NCI-H1092 treated with DMSO at 0.1 percent for 48 hours (cell line): ENCODE measurements at places on chromosomes 16 and 17.

DNA sequence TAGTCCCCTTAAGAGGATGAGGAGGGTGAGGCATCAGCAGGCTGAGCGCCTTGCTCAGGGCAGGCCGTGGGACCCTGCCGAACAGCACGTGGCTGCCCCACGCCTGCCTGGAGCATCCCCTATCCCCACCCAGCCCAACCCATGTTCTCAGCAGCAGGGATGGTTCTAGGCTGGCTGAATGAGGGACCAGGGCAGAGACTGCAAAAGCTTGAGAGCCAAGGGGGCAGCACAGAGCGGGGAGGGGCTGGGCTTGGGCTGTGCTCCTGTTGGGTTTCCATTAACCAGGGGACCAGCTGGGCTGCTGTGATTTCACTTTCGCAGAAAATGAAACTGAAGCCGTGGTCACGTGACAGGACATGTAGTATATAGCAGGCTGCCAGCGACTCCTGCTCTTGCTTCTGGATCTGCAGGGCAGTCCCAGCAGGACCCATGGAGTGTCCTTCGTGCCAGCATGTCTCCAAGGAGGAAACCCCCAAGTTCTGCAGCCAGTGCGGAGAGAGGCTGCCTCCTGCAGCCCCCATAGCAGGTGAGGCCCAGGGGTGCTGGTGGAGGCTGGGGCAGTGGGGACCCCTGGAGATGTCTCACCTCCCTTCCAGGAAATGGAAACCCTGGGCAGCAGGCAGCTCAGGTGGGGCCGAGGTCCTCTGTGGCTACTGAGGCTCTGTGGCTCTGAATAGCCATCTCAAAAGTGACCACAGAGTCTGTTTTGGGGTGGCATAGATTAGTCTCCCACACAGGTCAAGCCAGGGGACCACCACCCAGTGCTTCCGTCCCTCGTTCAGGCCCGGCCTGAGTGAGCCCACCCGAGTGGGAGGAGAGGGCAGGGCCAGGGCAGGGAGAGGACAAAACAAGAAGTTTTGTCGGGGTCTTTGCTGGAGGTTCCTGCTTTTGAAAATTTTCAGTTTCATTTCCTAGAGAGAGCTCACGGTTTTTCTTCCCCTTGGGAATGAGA lies 2.9 kb downstream of the RNF213 start:
- DNase-seq, result peak; percentile 10

DNA sequence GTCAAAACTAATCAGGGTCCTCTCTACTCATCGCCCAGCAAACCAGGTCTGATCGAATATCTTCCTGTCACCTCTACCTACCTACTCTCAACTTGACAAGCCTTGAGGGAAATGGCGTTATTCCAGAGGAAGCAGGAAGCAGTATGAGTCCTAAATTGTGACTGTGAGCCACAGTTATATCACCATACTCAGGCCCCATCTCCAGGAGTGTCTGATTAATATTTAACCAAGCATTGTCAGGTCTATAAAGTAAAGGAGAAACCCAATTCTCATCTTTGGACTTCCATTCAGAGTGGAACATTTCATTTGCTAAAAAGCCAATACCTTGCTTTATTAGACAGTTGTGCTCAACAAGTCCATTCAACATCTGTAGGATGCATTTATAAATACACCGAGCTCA lies 17.8 kb upstream of the CLEC3A start:
- DNase-seq, result no peak

GRCh38 chr16:56549744-56550385 lies 15.0 kb upstream of the MT4 start:
- DNase-seq, result no peak

- DNase-seq, result no peak
These were observed 14.6 kb downstream of the COG4 start for GRCh38 chr16:70508752-70509151.

- DNase-seq, result no peak
These were observed at the start of gene CENPX for GRCh38 chr17:82022310-82022980. CENPX (minus strand) TSS chr17:82022878; CDS start chr17:82022861, 17 bp downstream.

- DNase-seq, result no peak
These were observed 204.7 kb upstream of the HSBP1 start for GRCh38 chr16:83602761-83603722.

- DNase-seq, result no peak
These were observed 59.7 kb upstream of the DHX40 start for GRCh38 chr17:59505610-59506276.

- no peak for DNase-seq
These were observed 3.5 kb downstream of the PDILT start for GRCh38 chr16:20401066-20401465.

DNA sequence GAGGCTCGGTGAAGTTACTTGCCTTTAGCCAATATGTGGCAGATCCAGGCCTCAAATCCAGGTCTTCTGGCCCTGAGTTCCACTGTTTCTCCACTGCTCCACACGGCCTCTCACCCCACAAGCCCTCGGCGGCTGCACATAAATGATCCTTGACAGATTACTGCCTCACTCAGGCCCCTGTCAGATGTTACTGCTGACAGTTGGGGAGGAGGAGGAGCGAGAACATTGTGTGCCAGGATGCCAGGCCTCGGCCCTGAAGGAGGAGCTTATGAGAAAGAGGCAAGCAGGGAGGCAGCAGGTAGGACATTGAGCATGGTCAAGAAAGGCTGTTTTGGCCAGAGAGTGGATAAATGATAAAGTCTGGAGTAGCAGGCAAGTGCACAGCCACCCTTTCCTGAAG lies 88.6 kb downstream of the RAB11FIP4 start:
- DNase-seq, result no peak

GRCh38 chr16:66741950-66742808 lies 9.2 kb downstream of the DYNC1LI2 start:
- DNase-seq, result no peak

- no peak for DNase-seq
These were observed 26.7 kb upstream of the JPT2 start for GRCh38 chr16:1651094-1651973.

- no peak for DNase-seq
These were observed 1.2 kb downstream of the BRIP1 start for GRCh38 chr17:61862105-61862574.

- no peak for DNase-seq
These were observed 1.3 kb upstream of the MPG start for GRCh38 chr16:76535-77272.

GRCh38 chr17:2693561-2694380 lies 17.8 kb downstream of the CLUH start:
- DNase-seq, result no peak

DNA sequence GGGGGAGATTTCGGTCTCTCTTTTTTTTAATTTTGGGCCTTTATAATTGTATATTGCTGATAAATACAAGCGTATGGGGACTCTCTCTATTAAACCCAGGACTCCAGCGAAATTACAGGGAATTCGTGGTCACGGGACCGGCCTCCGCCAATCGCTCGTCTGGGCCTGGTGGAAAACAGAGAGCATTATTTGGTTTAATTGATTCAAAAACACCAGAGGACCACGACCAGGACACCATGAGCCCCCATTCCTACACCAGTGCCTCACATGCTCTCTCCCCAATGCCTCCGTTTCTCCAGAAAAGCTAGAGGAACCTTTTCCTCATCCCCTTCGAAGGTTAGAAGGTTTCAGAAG lies at the start of gene HOXB2:
Gene HOXB2, minus strand, starts transcription at position 88 of the 354 bp plus-strand sequence. CDS start 198 bp downstream, outside the sequence.
- DNase-seq, result no peak

- DNase-seq, result peak; percentile 34
These were observed 21.9 kb downstream of the AIPL1 start for GRCh38 chr17:6413065-6413464.

- DNase-seq, result no peak
These were observed 167.1 kb upstream of the ZFHX3 start for GRCh38 chr16:73214825-73215677.

DNA sequence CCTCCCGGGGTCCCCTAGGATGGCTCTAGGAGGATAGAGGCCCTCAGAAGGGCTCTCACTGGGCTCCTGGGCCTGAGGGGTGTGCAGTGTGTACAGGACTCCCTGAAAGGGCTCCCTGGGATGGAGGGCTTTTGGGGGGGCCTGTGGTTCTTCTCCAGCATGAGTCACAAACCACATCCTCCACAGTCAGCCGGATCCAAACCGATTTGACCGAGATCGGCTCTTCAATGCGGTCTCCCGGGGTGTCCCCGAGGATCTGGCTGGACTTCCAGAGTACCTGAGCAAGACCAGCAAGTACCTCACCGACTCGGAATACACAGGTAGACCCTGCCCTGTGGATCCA lies 4.5 kb downstream of the TRPV2 start:
- DNase-seq, result no peak

- no peak for DNase-seq
These were observed 3.6 kb upstream of the XAF1 start for GRCh38 chr17:6752068-6752909.

DNA sequence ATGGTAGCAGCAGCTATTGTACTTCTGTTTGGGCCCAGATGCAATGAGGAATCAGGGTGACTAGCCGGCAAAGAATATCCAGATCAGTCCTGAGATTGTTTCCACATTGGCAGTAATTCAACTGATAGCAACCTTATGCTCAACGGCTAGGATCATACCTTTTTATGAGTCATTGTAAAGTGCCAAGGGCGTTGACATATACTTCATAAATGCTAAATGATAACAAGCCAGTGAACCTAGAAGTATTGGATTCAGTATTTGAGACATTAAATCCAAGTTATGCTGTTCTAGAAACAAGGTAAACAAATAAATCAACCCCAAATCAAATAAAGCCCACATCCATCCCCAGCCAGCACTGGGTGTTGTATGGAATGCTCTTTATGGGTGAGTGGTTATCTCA lies 207.1 kb upstream of the ZFHX3 start:
- peak; percentile 80 for DNase-seq

DNA sequence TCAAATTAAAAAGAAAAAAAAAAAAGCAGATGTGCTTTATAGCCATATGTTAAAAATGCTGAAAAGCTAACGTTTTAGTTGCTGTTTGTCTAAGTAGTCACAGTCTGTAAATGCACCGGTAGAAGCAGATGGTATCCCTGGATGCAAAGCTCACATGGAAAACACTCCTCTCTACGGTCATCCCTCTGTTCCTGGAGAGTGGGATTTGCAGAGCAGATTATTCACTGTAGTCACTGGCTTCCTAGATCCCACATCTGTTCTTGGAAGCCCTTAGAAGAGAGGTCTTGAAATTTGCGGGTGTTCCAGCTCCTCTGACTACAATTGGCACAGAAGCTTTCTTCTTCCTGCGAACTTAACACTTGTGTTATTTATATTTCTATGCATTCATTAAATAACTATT lies 186.6 kb downstream of the PMP22 start:
- DNase-seq, result no peak

DNA sequence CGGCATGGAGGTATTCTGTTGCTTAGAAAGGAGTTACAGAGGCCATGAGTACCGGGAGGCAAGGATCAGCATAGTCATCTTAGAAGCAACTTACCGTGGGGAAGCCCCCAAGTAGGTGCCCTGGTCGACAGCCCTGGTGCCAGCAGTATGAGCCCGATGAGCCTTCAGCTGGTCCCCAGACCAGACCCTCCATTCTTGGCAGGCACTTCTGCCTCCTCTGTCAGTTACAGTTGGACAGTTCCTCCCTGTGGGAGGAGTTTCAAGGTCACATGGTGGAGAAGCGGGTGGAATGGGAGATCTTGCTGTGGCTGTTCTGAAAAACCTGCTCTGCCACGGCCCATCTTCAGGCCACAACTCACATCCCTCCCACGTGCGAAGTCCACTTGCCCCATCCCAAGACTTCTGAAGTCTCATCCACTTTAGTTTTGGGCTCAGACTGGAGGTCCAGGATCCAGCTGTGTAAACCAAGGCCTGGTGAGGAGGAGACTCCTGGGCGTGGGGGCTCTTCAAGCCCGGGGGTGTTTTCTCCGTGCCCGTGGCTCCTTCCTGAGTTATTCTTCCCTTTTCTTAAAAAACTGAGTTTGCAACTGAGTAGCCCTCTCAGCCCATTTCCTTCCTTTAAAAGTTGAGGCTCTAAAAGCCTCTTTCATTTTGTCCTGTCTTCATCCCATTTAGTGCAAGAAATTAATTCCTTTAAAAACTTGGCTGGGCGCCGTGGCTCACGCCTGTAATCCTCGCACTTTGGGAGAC lies 133.5 kb downstream of the SEC14L1 start:
- no peak for DNase-seq

- DNase-seq, result no peak
These were observed 137.5 kb upstream of the PLEKHM1 start for GRCh38 chr17:45628019-45628418.

- no peak for DNase-seq
These were observed 63.3 kb downstream of the KSR1 start for GRCh38 chr17:27519550-27519949.

GRCh38 chr17:80382956-80383355 lies 32.0 kb upstream of the ENDOV start:
- no peak for DNase-seq

- no peak for DNase-seq
These were observed 14.7 kb upstream of the RUNDC3A start for GRCh38 chr17:44293509-44294226.

DNA sequence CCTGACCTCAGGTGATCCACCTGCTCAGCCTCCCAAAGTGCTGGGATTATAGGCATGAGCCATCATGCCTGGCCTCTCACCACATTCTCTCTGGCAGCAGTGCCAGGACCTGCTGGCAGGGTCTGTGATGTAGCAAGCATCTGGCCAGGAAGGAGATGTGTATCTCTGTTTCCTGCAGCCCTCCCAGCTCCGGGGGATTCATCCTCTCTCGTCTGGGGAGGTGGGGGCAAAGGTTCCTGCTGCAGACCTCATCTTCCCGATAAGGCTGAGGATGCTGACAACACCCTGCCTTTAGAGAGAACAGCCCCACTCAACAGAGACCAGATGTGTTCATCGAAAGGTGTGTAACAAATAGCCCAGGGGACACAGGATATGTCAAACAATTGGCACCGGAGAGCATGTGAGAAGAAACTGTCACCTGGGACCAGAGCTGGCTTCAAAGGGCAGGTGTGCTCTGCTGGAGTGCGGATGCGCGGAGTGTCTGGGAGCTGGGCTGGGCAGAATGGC lies 54.8 kb upstream of the SEC14L1 start:
- DNase-seq, result peak; percentile 44

- peak; percentile 74 for DNase-seq
These were observed 12.2 kb upstream of the NDRG4 start for GRCh38 chr16:58487566-58488351.

DNA sequence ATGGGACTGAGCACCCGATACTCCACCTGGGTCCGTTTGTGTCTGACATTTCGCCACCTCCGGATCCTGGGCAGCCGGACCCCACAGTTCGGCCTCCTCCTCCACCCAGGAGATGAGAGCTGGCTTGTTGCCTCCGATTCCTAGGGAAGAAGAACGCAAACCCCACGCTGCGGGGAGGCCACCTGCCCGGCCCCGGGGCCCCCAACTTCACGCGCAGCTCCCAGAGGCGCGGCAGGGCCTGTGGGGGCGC lies 542 bp downstream of the ZNF764 start:
- peak; percentile 48 for DNase-seq

DNA sequence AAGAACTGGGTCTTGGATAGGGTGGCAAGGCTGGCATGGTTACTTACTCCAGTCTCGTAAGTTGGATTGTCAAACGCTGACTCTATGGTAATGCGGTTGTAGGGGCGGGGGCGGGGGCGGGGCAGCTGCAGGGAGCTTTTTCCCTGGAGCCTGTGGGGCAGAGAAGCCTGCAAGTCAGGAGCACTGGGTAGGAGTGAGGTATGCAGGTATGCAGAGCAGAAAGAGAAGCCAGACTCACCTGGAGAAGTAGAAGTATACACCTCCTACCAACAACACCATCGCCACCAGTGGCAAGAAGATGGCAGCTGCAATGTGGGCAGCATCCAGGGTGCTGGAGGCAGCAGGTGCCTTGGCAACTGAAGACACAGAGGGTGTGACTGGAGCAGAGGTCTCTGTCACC lies 4.8 kb upstream of the PHF12 start:
- no peak for DNase-seq
